ENCODE measurements at places on chromosomes 12 and 14.
A peak's percentile ranks its signal among the peaks of the same experiment; 100 is the strongest.

GRCh38 chr12:94561943-94562411 is 88.4 kb downstream of the TMCC3 start:
- no peak for DNase-seq

GRCh38 chr14:75134644-75135043 is 7.8 kb upstream of the NEK9 start:
- DNase-seq = no peak

DNA sequence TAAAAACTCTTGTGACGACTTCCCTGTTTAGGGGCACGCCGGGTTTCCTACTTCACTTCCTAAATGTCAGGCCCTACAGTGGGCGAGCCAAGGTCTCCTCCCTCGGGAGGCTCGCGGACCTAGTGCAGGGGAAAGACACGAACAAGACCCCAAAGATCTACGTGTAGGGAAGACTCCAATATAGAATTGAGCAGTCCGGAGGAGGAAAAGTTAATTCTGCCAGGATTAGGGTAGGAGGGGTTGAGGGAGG is 564 bp downstream of the ATXN3 start:
- no peak for DNase-seq

GRCh38 chr12:24853588-24853987 is 95.3 kb downstream of the BCAT1 start:
- DNase-seq = peak; percentile 82

DNA sequence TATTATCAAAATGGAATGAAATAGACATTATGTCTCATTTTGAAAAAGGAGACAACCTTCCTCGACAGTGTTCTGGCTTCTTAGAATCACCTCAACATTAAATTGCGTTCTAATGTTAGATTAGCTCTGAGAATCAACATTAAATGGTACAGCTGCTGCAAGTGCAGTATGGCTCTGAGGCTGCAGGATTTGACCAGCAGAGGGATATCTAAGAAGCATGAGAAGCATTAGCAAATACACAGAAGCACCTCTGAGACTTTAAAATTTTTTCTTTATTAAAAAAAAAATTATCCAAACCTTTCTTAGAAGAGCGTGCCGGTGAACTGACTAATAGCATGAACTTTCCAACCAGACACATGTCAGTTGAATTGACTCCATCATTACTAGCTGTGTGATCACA is 253.4 kb upstream of the LRIG3 start:
- DNase-seq = no peak
